ENCODE measurements at places on chromosomes 6 and 20. TPM values are rescaled to one million over a fixed set of nuclear protein-coding genes. Genes with fewer than 3 reads are reported as not detected.
A peak's percentile ranks its signal among the peaks of the same experiment; 100 is the strongest.

DNA sequence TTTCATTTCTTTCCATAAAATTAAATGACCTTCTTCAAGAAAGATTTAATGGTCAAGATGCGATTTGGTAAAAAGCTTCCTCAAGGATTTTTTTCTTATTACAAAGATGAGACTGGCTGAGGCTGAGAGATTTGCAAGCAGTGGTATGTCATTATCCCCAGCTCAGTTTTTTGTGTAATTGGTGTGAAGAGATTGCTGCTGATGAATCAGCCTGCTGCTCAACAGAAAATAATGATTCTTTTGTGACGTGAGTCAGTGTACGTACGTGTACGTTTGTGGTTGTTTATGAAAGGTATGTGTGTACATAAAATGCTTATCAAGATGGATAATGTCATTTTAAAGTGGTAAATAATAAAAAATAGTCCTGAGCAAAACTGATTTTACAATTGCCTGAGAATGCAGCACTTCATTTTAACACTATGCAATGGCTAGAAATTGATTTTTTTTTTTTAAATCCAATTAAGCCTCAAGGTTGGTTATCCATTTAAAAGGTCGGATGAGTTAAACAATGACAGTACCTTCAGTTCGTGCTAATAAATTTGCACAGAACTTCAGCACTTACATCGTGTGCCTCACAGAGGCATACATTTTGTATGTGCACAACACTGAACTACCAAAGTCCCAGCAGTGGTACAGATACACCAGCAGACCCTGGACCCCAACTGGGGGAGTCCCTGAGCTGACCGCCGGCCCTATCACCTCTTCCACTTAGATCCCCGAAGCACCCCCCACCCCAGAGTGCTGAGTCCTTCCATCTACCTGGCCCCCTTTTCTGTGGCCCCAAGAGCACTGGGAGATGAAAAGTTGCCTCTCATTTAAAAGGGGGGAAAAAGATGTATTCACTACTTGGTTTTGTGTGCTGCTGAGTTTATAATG is 9.7 kb upstream of the NPEPL1 start:
- no peak for DNase-seq
- no peak overlapping the region for H3K27ac ChIP-seq
- H3K36me3 ChIP-seq: peaks cover 17% of the 10 kb centered on the region
- H3K4me1 ChIP-seq: no peaks in the 10 kb centered on the region
- no peaks in the 10 kb centered on the region for H3K27me3 ChIP-seq

KCNG1 gene
- 0.95 TPM for polyA plus RNA-seq

DNA sequence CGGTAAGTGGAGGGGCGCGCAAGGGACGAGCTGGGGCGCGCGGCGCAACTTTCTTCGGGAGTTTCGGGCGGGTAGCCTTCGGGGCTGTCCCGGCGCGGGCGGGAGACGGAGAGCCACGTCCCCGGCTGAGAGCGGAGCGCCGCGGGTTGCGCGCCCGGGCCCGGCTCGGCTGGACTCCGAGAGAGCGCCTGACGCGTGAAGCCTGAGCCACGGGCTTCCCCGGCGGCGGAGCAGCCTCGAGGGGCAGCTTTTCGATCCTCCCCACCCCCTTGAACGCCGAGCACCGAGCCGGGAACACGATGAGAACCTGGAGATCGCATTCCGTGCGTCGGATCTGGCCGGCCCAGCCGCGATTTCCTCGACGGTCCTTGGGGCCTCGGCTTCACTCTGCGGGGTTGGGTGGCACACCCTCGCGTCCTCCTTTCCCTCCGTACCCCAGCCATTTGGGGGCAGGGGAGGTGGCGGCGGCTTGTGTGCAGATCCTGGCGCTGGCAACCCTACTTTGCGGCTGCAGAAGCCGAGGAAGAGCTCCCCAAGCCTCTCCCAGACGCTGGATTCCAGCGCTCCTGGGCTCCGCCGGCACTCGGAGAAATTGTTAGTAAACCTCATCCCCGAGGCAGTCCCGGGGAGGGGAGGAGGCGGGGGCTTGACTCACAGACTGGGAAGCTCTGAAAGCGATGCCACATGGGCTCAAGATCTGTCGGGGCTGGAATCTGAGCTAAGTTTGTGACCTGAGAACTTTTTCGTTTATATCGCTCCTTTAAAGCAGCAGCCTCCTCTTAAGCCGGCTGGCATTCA is 572 bp downstream of the DSE start:
- H3K36me3 ChIP-seq: no peaks in the 10 kb centered on the region
- H3K27me3 ChIP-seq: no peaks in the 10 kb centered on the region
- peak; percentile 86 for DNase-seq
- peak overlapping the region; percentile 86 for H3K4me3 ChIP-seq

BPI gene
- polyA plus RNA-seq: 0.18 TPM

GSTA2 gene
- 8.4 TPM for polyA plus RNA-seq

GRCh38 chr6:92762443-92763273 is 656.7 kb downstream of the EPHA7 start:
- no peaks in the 10 kb centered on the region for H3K4me1 ChIP-seq
- H3K4me3 ChIP-seq: no peak overlapping the region
- no peaks in the 10 kb centered on the region for H3K27me3 ChIP-seq
- H3K36me3 ChIP-seq: no peaks in the 10 kb centered on the region

DDO gene
- polyA plus RNA-seq: 5.1 TPM

GNAS-AS1 gene
- polyA plus RNA-seq: 0.72 TPM

DNA sequence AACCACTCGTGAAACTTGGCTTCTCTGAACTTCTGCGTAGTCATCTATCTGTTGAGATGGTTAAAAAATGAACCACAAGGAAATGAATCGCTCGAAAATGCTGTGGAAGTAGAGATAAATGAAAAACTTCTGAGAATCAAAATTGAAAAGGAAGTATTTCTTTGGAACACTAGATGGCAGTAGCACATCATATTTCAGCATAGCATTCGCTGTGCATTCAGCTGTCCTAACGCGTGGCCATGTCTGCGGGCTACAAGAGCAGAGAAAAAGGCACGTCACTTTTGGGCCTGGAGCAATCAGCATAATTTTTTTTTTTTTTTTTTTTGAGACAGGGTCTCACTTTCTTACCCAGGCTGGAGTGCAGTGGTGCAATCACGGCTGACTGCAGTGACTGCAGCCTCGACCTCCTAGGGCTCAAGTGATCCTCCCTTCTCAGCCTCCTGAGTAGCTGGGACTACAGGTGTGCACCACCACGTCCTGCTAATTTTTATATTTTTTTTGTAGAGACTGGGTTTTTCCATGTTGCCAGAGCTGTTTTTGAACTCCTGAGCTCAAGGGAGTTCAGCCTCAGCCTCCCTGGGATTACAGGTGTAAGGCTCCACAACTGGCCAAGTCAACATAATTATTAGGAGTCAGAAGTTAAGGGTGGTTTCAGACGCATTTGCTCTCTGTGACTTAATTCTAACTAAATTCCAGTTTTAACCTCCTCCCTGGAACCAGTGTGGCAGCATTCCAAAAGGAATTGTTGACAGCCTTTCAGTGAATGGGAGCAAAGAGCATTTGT is 8.8 kb upstream of the PERP start:
- DNase-seq: peak; percentile 65

LTA gene
- 0.20 TPM for polyA plus RNA-seq

UST gene
- polyA plus RNA-seq: 17.2 TPM

GRCh38 chr20:40168981-40169620 is 519.9 kb downstream of the MAFB start:
- H3K4me3 ChIP-seq: no peak overlapping the region
- H3K36me3 ChIP-seq: no peaks in the 10 kb centered on the region
- no peak for DNase-seq
- no peak overlapping the region for H3K27ac ChIP-seq

DNA sequence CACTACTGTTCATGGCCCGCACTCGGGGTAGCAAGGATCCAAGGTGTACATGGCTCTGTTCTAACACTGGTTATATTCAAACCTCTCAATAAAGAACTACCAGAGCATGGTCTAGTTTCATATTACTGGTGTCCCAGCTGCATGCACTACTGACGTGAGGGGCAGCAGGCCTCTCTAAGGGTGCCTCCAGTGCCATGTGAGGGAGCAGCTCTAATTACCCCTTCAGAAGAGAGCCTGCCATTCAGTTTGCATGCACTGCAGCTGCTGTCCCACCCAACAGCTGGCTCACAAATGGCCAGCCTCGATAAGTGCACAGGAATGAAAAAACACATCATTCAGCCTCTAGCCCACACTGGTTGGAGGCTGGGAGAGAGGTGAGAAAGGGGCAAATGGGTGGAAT is 85.2 kb downstream of the SMLR1 start:
- no peak overlapping the region for H3K27ac ChIP-seq
- H3K27me3 ChIP-seq: no peaks in the 10 kb centered on the region
- no peaks in the 10 kb centered on the region for H3K36me3 ChIP-seq

- no peaks in the 10 kb centered on the region for H3K36me3 ChIP-seq
- DNase-seq: peak; percentile 77
- H3K4me1 ChIP-seq: peaks cover 29% of the 10 kb centered on the region
- H3K4me3 ChIP-seq: no peak overlapping the region
Measured at GRCh38 chr6:41970436-41970846, 28.8 kb upstream of the CCND3 start.

POPDC3 gene
- 0.32 TPM for polyA plus RNA-seq

- no peaks in the 10 kb centered on the region for H3K36me3 ChIP-seq
- no peak overlapping the region for H3K4me3 ChIP-seq
- H3K27ac ChIP-seq: no peak overlapping the region
- DNase-seq: no peak
- no peaks in the 10 kb centered on the region for H3K4me1 ChIP-seq
Measured at GRCh38 chr20:11059659-11060058, 385.9 kb upstream of the JAG1 start.

SLC29A1 gene
- polyA plus RNA-seq: 108 TPM

DNA sequence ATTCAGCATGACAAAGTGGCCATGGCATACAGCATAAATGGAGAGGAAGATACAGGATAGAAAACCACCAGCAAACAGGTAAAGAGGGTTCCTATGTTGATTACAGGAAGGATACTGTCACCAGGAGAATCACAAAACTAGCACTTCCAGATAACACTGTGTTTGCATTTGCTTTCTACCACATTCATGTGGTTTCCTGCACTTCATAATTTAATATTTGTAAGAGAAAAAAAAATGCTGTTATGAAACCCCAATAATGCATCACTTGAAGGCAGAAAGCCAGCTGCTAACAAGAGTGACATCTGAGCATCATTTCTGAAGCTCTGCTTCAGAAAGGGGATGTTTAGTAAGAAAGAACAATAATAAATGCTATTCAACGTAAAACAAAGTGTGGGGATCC is 106.6 kb downstream of the ATXN1 start:
- no peaks in the 10 kb centered on the region for H3K36me3 ChIP-seq
- H3K27ac ChIP-seq: no peak overlapping the region
- no peaks in the 10 kb centered on the region for H3K27me3 ChIP-seq
- DNase-seq: no peak
- H3K4me3 ChIP-seq: no peak overlapping the region
- peaks cover 8% of the 10 kb centered on the region for H3K4me1 ChIP-seq

DNA sequence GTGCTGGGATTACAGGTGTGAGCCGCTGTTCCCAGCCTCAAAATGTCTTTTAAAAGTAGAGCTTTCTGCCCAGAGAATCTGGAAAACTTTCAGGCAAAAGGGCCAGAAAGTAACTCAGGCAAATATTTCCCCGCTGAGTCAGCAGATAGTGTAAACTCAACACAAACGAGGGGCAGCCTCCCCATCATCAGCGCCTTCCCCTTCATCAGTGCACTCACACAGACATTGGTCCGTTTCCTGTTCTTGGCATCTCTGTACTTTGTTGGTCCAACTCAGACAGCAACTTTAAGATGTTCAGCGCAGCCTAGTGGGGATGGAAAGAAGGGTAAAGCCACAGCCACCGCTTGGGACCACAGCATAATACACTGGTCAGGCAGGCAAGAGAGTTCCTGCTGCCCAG is 69.5 kb downstream of the CSE1L start:
- no peaks in the 10 kb centered on the region for H3K4me1 ChIP-seq
- H3K36me3 ChIP-seq: peaks cover 81% of the 10 kb centered on the region
- H3K27me3 ChIP-seq: no peaks in the 10 kb centered on the region
- no peak overlapping the region for H3K4me3 ChIP-seq
- no peak for DNase-seq
- H3K27ac ChIP-seq: no peak overlapping the region

DNA sequence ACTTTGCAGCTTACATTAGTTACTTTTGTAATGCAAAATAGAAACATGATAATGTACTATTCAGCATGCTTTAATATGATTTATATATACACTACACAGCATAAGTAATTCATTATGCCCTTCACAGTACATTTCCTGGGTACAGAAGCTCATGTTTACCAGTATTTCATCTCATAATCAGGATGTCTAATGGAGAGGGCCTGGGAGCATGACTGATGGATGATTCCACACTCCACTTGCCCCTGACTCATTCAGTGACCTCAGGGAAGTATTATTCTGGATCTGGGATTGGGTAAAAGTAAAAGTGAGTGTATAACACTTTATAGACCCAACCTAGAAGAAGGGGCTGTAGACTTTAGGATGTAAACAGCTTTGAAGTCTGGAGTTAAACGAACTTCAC is 31.4 kb upstream of the BACH2 start:
- H3K36me3 ChIP-seq: no peaks in the 10 kb centered on the region
- no peak overlapping the region for H3K27ac ChIP-seq

- no peaks in the 10 kb centered on the region for H3K27me3 ChIP-seq
- H3K36me3 ChIP-seq: no peaks in the 10 kb centered on the region
- peak; percentile 15 for DNase-seq
- no peak overlapping the region for H3K4me3 ChIP-seq
- H3K4me1 ChIP-seq: no peaks in the 10 kb centered on the region
- no peak overlapping the region for H3K27ac ChIP-seq
Measured at GRCh38 chr6:169839898-169840631, 88.6 kb downstream of the ERMARD start.

- no peak overlapping the region for H3K4me3 ChIP-seq
- H3K4me1 ChIP-seq: no peaks in the 10 kb centered on the region
- H3K36me3 ChIP-seq: no peaks in the 10 kb centered on the region
- H3K27ac ChIP-seq: no peak overlapping the region
Measured at GRCh38 chr20:44253528-44253927, 6.4 kb downstream of the GDAP1L1 start.

DNA sequence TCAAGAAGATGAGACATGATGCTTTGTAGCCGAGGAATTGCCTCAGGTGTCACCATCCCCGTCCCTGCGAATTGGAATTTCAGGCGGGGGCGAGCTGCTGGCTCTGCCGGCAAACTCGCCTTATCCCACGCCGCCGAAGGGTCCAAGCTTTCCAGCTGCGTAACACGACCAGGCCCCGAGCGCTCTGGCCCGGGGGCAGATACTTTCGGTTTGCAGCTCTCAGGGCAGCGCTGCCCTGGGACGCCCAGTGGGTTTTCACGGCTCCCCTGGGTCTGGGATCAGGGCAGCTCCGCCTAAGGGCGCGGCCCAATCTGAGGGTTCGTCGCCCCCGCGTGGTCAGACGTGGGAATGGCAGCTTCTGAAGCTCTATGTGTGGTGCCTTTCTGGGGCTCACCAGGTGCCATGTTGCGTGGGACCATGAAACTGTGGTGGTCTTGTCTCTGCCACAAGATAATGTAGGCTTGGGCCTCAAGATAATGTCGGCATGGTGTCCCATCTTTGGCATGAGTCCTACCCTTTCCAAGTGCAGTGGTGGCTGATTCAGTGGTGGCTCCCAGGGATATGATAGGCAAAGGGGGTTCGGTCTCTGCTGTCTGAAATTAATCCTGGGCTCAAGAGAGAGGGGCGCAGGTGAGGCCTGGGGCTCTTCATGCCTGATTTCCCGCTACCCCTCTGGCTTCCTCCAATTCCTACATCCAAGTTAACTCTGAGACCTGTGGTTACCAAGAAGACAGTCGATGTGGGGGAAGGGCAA is 21.0 kb downstream of the PIGT start:
- no peaks in the 10 kb centered on the region for H3K27me3 ChIP-seq
- peak overlapping the region; percentile 7 for H3K4me3 ChIP-seq
- H3K27ac ChIP-seq: peak overlapping the region; percentile 82

Data from adrenal gland (tissue), 19 donors.